ENCODE measurements at places on chromosomes 5 and 9.

- no peak for DNase-seq
Observed at GRCh38 chr9:6243746-6244145, 28.1 kb downstream of the IL33 start.

DNA sequence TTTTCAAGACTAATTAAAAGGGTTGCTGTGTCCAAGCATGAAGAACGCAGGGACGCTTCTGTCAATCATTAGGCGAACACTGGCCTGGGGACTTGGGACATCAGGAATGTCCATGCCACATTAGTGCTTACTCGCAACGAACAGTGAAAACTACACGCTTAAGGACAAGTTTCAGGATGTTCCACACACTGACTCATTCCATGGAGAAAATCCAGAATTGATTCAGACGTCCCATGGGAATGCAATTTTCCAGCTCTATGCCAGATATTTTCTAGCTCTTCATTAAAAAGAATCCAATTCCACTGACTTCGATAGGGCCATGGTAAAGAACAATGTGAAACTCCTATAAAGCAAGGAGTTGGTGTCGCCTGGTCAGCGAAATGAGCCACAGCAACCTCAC, 98.2 kb downstream of the CAMSAP1 start:
- no peak for DNase-seq

DNA sequence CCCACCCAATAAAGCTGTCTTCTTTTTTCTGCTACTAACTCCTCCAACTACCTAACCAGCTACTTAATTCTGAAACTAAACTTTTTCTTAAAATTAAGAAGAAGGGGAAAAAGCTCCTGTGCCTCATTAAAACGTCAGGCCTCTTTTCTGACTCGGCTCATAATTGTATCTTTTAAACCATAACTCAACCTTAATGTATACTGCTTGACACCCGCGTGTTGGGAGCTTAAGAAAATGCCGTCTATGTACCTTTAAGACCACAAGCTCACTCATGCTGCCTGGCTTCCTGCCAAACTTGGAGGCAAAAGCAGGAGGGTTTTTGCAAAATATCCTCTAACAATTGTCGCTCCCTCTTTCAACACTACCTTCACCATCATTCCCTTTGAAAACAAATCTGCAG, 5.0 kb downstream of the EBF1 start:
- peak; percentile 56 for DNase-seq

DNA sequence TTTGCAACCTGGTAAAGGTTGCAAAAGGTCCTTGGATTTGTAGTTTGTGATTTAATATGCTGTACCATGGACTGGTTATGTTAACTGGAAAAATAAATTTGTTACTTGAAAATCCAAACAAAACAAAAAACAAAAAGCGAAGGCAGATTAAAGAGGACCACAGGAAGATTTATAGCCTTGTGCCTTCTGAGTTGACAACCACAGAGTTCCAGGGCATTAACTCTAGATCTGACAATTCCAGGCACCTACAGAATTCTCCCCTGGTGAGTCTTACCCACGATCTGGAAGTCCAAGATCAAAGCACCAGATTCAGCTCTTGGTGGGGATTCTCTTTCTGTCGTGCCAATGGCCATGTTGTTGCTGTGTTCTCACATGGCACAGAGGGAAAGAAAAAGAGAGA, 107.9 kb upstream of the SELENOP start:
- no peak for DNase-seq

GRCh38 chr5:98510143-98510985, 263.1 kb upstream of the RGMB start:
- no peak for DNase-seq
